Heart right ventricle (tissue), 16 donors: ENCODE measurements at places on chromosomes 7 and 10. TPM values are rescaled to one million over a fixed set of nuclear protein-coding genes. Genes with fewer than 3 reads are reported as not detected.

- no peak for DNase-seq
Observed at GRCh38 chr10:26488344-26488743, 50.2 kb downstream of the APBB1IP start.

DYNC1I1 gene
- 26.4 TPM for total RNA-seq

GRCh38 chr10:44895280-44895679, 15.9 kb upstream of the TMEM72 start:
- DNase-seq = no peak

TMEM168 gene
- total RNA-seq = 15.2 TPM

GRCh38 chr7:40969641-40970040, 733.2 kb downstream of the INHBA start:
- DNase-seq = no peak

DNA sequence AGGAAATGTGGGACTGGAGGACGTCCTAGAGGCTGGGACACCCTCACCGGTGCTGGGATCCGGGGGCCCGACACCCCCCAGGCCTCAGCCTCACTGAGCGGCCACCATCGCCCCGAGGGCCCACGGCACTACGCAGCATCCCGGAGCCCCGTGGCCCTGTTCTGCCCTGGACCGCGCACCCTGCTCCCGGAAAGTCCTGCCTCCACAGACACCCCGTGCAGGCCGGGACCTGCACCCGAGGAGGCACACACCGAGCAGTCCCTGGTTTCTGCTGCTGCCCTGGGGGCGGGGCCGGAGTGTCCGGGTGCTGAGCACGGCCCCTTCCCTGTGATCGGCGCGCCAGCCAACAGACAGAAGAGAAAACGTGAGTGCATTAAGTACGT, 18.1 kb upstream of the KNDC1 start:
- DNase-seq = no peak

DNA sequence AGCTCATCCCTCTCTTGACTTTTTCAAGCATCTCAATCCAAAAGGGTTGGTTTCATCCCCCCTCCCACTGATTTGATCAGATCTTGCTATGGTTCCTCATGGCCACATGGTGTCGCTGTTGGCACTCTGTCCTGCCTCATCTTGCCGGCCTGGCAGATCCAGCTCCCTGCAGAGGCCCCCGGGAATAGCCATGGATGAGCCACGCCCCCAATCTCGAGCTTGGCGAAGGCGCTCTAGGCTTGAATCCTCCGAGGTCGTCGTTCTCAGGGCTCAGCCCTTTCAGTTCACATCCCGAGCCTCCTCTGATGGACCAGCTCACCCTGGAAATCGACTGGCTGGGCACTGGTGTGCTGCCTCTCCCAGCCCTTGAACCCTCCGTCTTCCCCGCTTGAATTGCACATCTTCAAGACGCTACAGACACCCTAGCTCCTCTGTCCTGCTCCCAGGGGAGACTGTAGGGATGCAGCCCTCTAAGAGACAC, 628.7 kb downstream of the TYW1 start:
- peak; percentile 77 for DNase-seq

DNA sequence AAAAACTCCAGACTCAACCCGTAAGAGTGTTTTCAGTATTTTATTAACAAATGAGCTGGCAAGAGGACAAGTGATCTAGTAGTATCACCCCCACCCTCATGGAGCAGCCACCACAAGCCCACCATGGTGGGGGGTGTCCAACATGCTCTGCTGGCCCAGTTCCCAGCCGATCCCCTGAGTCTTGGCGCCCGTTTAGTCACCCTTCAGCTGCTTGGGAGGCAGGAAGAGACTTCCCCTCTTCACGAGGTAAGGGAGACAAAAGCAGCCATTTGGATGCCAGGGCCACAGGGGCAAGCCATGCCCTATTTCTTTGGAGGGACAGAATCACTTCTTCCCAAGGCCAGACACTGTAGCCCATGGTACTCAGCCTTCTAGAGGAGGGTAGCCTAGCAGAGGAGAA, 54.1 kb downstream of the NOD1 start:
- no peak for DNase-seq

- DNase-seq = no peak
Observed at GRCh38 chr10:129550658-129551057, 83.6 kb downstream of the MGMT start.

UMAD1 gene
- total RNA-seq = 13.5 TPM

RARRES2 gene
- 8.6 TPM for total RNA-seq

- DNase-seq = no peak
Observed at GRCh38 chr10:112345743-112346142, 28.2 kb upstream of the ACSL5 start.

DNA sequence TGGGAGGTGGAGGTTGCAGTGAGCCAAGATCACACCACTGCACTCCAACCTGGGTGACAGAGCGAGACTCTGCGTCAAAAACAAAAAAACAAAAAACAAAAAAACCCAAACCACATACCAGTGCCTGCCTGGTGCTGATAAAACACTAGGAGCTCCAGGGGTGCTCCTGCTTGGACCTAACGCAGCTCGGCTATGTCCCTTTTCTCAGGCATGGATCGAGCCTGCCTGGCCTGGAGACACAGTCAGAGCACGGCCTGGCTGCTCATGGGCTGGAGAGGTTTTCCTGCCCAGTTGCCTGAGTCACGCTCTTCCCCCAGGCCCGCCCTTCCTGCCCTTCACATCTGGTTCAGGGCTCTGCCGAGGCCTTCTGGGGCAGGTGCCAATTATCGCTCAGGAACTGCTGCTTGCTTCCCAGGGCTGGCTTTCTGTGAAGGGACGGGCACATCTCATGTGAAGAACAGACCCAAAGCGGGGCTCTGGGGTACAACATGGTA, 12.6 kb upstream of the NPFFR1 start:
- peak; percentile 91 for DNase-seq

GRCh38 chr10:46525824-46526681, 30.4 kb downstream of the GPRIN2 start:
- no peak for DNase-seq

GPR22 gene
- total RNA-seq = 28.7 TPM

DNA sequence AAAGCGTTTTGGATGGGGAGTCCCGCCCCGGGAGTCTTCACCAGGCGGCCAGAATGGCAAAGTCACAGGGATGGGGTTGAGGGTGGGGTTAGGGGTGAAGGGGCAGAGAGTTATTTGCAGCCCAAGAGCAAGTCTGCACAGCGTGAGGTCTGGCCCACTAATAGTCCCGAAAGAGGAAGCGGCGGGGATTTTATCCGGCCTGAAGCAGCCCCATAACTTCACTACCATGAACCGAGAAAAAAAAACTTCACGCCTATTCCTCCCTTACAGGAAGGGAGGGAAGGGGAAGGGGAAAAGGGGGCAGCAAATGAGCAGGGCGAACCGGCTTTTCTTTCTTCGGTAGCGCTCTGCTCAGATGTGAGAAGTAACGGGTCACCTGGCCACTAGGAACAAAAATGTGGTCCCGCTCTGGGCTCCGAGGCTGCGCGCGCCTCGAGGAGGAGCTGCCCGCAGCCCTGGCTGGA, 712 bp downstream of the ITPRIP start:
- DNase-seq = no peak

STX1A gene
- 2.6 TPM for total RNA-seq

MRLN gene
- not detected for total RNA-seq

GRCh38 chr10:29671968-29672367, 37.2 kb upstream of the SVIL start:
- DNase-seq = no peak

- DNase-seq = no peak
Observed at GRCh38 chr7:52695973-52696595, 339.3 kb upstream of the POM121L12 start.

DNA sequence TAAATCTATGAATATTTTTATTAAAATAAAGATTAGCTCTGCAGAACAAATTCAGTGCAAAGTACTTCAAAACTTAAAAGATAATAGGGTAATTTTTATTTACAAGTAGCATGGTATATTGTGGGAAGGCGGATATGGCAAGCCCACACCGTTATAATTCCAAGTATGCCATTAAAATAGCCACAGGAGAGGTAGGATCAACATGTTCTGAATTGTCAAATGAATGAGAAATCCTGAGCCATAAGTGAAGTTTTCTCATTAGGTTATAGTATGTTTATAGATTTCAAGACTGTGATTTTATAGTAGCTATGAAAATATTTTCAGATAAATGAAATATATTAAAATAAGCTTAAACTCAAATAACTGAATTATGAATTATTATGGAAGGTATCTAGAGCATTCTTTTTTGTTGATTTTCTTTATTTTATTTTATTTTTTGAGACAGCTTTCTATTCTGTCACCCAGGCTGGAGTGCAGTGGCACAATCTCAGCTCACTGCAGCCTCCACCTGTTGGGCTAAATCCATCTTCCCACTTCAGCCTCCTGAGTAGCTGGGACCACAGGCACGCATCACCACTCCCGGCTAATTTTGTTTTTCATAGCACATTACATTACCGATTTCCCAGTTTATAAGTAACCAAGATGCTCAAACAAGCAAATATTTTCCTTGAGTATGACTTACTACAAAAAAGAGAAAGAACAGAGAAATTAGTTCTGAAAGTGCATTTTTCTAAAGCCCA, 956.6 kb downstream of the GATA3 start:
- no peak for DNase-seq

GRCh38 chr10:107230887-107231286, 66.4 kb upstream of the SORCS1 start:
- no peak for DNase-seq

EBF3 gene
- total RNA-seq = 4.8 TPM

NODAL gene
- total RNA-seq = not detected

LDB1 gene
- 50.6 TPM for total RNA-seq

- no peak for DNase-seq
Observed at GRCh38 chr10:30691639-30692015, 62.1 kb upstream of the LYZL2 start.

SYPL1 gene
- 86.0 TPM for total RNA-seq

GRCh38 chr7:136728945-136729344, 139.5 kb upstream of the CHRM2 start:
- no peak for DNase-seq
